SK-N-MC (cell line): ENCODE measurements at places on chromosomes 1 and 21.

GRCh38 chr1:116345011-116345410 lies 28.0 kb upstream of the ATP1A1 start:
- no peak for DNase-seq

DNA sequence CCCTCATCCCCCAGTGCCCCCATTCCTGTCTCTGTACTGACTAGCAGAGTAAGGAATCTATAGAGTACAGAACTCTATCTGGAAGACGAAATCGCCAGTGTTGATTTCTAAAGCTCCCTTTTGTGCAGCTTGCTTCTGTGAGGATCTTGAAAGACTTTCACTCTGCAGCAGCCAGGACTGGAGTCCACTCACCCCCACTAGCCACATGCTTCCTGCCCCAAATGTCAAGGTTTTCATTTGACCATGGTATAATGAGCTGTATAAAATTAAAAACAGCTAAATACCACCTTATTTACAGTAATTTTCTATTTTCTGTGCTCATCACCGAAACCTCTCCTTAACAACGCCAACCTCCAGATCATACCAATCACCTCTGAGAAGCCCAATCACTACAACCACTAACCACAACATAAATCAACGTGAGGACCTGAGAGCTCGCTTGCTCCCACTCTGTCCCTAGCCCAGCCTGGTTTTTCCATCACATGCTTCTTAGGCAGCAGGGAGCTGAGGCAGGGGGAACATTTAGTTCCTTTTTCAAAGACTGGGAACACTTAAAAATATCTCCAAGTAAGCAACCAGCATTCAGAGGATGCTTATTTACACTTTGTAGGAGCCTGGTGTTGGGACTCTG lies 56.1 kb upstream of the IRF2BP2 start:
- no peak for DNase-seq

DNA sequence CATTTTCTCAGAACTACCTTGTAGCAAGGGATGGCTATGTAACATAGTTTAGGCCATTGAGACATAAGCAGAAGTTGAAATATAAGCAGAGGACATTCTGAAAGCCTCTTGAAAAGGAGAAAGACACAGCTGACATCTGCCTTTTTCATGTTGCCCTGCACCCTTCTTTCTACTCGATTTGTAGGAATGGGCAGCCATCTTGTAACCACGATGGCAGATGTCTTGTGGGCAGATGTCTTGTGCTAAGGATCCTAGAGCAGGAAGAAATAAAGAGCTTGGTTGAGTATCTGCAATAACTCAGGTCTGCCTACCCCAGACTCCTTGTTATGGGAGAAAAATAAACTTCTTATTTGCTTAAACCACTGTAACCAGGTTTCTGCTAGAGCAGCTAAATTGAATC lies 351.0 kb downstream of the PDE4B start:
- DNase-seq, result no peak

DNA sequence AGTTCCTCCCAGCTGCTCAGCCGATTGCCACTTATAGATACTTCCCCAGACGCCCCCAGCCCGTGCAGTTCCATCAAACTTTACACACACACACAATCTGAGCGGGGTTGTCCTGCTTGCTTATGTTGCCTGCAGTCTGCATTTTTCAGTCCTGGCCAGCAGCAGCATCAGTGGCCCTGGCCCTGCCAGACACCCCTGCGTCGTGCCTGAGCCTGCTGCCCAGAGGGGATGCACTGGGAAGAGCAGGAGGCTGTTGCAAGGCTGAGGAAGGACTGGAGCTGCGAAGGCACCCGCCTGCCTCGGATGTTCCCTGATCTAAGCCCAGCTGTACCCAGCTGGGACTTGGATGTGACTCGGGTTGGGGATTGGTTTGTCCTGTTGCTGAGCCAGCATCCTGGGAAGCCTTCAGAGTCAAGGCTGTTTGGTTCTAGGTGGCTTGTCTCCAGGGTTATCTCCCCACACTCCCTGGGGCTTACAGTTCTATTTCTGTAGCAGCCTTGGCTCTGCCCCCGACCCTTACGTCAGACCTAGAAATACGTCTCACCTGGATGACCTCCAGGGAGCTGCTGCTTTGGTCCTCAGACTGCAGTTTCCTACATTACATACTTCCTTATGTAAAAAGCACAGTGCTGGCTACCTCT lies 42.3 kb downstream of the MAN1C1 start:
- no peak for DNase-seq

DNA sequence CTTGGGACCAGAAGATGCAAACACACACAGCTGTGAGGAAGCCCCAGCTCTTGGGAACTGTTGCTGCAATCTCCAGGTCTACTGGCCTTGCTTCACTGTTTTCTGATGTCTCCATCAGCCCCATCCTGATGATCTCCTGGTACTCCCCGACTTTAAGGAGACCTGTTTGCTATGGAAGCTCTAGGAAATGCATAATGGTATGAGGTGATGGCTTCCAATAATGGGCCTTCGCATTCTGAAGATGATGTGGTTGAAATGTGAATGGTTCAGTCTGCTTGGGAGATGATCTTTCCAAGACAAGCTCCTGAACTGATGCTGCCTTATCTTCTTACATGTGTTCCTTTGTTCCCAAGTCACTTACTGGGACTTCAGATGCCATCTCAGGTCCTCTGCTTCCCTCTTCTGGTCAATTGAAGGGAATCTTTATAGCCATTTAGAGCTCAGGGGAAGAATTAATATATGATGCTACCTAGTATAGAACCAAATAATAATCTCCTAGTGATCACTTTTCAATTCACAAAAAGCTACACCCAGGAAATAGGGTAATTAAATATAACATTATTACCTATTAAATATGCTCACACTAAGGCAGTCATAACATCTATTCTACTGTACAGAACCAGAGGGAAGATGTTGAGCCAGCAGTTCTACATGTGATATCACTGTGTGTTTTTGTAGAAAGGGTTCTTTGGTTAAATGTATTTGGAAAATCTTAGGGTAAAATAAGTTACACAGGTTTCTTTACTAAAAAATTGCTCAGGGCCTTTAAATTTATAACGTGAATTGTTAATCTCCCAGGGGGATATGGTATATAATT lies 73.9 kb upstream of the VTCN1 start:
- peak; percentile 56 for DNase-seq

- DNase-seq, result no peak
Measured at GRCh38 chr1:178486100-178487069, 10.4 kb downstream of the CLEC20A start.

DNA sequence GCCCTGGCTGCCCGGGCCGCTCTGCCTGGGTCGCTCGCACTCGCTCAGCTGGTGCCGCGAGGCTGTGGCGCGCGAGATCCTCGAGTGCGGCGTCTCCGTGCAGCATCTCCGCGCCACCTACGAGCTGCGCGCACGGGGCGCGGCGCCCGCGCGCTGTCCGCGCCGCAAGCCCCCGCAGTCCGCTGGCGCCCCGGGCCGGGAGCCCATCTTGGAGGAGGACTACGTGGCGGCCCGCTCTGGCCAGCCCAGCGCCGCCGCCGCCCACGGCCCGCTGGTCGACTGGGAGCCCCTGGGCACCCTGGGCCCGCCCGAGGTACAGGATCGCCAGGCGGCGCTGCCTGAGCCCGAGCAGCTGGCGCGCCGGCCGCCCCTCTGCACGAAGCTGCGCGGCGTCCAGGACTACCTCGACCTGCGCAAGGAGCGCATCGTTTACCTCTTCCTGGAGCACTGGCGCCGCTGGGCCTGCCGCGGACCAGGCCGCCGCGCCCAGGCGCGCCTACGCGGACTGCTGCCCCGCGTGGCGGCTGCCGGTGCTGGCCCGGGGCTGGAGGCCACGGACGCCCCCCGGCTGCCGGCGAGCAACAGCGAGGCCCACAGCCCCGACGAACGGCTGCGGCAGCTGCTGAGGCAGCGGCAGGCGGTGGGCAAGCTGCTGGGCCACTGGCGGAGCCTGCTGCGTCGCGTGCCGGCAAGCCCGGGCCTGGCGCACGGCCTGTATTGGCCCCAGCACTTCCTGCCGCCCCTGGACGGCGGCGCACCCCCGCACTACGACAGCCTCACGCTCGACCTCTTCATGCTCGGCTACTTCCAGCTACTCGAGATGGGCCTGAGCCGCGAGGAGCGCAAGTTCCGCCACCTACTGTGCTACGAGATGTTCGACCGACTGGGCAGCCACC lies 10.9 kb downstream of the TNFRSF25 start:
- DNase-seq, result no peak

DNA sequence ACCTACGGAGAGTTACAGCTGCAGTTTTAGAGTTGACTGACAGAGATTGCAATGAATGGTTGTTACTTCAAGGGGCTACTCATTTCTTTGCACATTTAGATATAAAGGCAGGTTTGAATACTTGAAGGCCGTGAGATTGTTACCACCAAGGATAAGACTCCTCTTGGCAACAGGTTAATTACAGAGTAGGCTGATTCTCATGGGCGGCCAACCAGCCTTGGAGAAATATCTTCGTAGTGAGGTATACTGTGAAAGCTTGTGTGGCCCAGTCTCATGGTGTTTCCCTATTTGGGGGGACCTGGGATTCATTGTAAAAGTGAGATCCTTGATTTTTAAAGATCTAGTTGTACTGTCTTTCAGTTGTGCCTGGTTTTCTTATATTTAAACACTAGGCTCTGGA lies 103.2 kb upstream of the OLFM3 start:
- no peak for DNase-seq

GRCh38 chr21:22758478-22758877 lies 1760.3 kb downstream of the NCAM2 start:
- DNase-seq, result no peak

DNA sequence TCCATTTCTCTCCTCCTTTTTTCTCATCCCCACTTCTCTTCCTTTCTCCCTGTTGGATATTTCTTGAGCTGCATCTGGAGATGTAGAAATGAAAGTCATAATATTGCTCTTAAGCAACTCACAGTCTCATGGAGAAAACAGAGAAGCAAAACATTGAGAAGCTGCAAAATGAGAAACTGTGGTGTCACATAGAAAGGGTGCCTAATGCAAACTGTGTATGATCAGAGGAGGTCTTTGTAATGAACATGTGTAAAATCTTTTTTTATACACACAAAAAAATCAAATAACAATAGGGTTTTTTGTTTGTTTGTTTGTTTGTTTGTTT lies 11.8 kb upstream of the SLAMF7 start:
- DNase-seq, result no peak

DNA sequence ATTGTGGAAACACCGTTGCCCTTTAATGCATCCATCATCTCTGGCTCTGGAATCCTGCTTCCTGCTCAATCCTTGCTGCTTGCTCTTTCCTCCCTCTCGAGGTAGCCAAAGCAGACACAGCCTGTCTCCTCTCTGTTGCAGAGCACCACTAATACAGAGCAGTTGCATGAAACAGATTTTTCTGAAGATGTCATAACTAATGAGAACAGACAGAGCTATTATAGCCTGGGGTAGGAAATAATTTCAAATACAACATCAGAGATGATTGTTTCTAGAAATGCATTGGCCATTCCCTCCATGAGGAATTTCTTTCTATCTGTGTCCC lies 23.3 kb upstream of the ACBD6 start:
- no peak for DNase-seq
